ENCODE measurements at places on chromosomes 6 and 20.
A peak's percentile ranks its signal among the peaks of the same experiment; 100 is the strongest.

- DNase-seq = peak; percentile 46
- H3K27me3 ChIP-seq = no peaks in the 10 kb centered on the region
- no peak overlapping the region for H3K4me3 ChIP-seq
Measured at GRCh38 chr6:13331516-13332348, 3.4 kb upstream of the TBC1D7 start.

DNA sequence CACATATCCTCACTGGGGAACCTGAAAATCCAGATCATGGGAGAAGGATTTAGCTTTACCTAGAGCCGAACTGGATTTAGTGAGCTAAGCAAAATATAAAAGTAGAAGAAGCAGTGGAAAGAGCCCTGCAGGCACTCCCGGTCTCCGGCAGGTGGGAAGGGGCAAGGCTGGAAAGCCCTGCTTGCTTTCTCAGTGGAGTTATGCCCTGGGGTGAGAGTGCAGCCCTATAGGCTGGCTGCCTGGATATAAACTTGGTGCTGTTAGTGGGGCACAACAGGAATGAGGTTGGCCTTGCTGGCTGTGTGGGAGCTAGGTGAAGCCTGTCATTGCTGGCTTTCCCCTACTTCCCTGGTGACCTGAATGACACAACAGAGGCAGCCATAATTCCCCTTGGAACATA, 122.0 kb downstream of the CDK19 start:
- no peak overlapping the region for H3K4me3 ChIP-seq
- H3K4me1 ChIP-seq = no peaks in the 10 kb centered on the region
- H3K36me3 ChIP-seq = no peaks in the 10 kb centered on the region
- H3K27ac ChIP-seq = no peak overlapping the region
- DNase-seq = no peak

DNA sequence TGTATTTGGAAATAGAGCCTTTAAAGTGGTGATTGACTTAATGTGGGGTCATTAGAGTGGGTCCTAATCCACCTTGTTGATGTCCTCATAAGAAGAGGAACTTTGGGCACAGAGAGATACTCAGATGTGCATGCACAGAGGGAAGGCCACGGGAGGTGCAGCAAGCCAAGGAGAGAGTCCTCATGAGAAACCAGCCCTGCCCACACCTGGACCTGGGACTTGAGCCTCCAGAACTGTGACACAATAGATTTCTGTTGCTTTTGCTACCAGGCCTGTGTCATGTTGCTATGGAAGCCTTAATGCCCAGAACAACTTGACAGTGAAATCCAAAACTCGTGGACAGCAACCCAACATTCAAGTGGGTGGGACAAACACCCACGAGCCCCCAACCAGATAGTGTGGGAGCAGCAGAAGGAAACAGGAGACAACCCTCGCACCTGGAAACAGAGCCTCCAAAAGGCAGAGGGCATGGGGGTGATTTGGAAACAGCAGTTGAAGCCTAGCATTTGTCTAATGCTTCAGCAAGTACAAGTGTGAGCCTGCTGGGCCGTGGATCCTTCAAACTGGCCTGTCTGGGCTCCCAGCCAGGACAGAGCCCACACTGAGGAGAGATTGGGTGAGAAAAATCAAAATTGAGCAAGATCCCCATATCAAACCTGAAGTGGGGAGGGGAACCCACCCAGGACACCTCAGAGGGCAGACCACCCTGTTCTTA, 201.0 kb upstream of the CST7 start:
- no peak overlapping the region for H3K4me3 ChIP-seq
- peaks cover 8% of the 10 kb centered on the region for H3K4me1 ChIP-seq
- no peak overlapping the region for H3K27ac ChIP-seq

GRCh38 chr6:150599199-150600009, at the start of gene PLEKHG1:
PLEKHG1 (plus strand) TSS chr6:150599885; CDS start chr6:150733682, 133,797 bp downstream.
- peak within 1 kb of the TSS; percentile 57 for H3K4me3 ChIP-seq
- H3K27ac ChIP-seq = no peak within 1 kb of the TSS
- H3K27me3 ChIP-seq = peaks cover 83% of the 10 kb centered on the region
- no peaks in the 10 kb centered on the region for H3K36me3 ChIP-seq
- peak; percentile 61 for DNase-seq

DNA sequence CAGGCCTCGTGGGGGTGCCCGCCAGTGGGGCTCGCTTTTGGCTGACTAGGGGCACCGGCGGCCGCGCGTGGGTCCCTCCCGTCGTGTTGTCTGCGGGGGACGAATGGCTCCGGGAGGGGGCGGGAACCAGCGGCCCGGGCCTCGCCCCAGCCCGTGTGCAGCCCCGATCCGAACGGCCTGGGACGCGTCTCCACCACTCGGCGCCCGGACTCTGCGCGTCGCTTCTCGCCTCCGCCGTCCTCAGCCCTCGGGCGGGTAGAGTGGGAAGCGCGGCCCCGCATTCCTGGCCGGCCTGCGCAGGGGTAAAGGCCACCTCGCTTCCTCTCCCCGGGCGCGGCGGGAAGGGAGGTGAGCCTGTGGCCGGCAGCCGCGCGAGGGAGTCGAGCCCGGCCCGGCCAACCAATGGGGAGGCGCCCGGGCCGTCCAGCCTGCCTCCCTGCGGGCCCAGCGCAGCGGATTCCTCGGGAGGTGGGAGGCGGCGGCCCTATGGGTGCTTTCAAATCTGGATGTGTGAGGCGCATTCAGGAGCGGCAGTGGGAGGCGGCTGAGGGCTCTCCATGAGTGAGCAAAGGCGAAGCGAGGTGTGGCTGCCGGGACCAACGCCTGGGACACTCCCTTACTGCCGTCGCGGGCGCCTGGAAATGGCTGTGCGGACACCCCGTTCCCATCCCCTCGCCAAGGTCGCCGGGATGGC, 1.1 kb upstream of the ZBTB46 start:
- H3K36me3 ChIP-seq = no peaks in the 10 kb centered on the region
- no peaks in the 10 kb centered on the region for H3K27me3 ChIP-seq
- peak; percentile 82 for DNase-seq
- peaks cover 38% of the 10 kb centered on the region for H3K4me1 ChIP-seq

DNA sequence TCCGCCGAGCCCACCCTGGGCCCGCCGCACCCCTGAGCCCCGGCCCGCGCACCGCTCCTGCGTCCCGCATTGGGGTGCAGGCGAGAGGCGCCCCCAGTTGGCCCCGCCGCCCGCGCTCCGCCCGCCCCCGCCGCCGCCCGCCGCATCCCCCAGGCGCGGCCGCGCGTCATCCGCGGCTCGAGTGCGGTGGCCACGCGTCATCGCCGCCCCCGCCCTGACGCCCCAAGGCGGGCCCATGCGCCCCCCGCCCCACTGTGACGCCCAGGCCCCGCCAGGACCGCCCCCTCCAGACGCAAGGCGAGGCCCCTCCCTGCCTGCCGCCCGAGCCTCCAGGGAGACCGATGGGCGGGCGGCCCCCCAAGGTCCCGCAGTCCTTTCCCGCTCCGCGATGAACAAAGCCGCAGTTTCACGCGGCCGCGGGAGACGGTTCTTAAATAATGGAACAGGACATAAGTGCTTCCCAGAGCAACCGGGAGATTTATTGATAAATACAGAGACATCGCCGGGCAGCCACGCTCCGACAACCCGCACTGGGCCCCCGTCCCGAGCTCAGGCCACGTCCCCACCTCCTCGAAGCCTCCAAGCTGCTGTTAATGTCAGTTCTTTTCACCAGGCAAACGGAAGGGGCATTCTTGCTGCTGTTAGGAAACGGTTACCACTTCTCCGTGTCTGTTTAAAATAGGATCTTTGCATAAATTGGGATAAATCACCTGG, at the start of gene ANKRD60:
ANKRD60 (minus strand) TSS at position 170 of the 714 bp plus-strand sequence; CDS start at position 170, 0 bp downstream.
- H3K4me1 ChIP-seq = peaks cover 10% of the 10 kb centered on the region
- H3K27ac ChIP-seq = no peak within 1 kb of the TSS
- no peaks in the 10 kb centered on the region for H3K36me3 ChIP-seq
- peak within 1 kb of the TSS; percentile 32 for H3K4me3 ChIP-seq

DNA sequence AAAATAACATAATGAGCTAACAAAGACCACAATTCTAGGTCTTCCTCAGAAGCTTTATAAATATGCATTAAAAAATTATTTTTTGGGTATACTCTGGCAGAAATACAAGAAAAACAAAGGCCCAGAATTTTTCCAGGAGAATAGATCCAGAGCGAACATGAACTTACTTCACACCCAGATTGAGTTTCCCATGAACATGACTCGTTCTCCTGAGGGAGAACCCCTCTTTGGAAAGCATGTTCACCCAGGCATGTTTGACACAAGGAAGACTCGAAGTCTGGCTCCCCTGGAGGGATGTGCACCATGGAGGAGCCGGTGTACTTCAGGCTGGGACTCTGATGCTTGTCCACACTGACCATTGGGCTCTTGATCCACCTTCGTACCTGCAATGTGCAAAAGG, 56.1 kb downstream of the SGK1 start:
- no peak overlapping the region for H3K4me3 ChIP-seq
- no peaks in the 10 kb centered on the region for H3K36me3 ChIP-seq
- H3K27ac ChIP-seq = no peak overlapping the region

- H3K27me3 ChIP-seq = no peaks in the 10 kb centered on the region
- H3K36me3 ChIP-seq = no peaks in the 10 kb centered on the region
- H3K27ac ChIP-seq = no peak overlapping the region
- no peaks in the 10 kb centered on the region for H3K4me1 ChIP-seq
- DNase-seq = no peak
Measured at GRCh38 chr6:4667591-4667990, 108.6 kb upstream of the CDYL start.

- H3K4me1 ChIP-seq = no peaks in the 10 kb centered on the region
- no peaks in the 10 kb centered on the region for H3K27me3 ChIP-seq
Measured at GRCh38 chr6:18675881-18676280, 288.7 kb downstream of the RNF144B start.

GRCh38 chr6:168122011-168122410, 43.0 kb upstream of the FRMD1 start:
- H3K4me1 ChIP-seq = no peaks in the 10 kb centered on the region
- DNase-seq = no peak
- H3K27me3 ChIP-seq = no peaks in the 10 kb centered on the region
- H3K36me3 ChIP-seq = no peaks in the 10 kb centered on the region
- no peak overlapping the region for H3K4me3 ChIP-seq

DNA sequence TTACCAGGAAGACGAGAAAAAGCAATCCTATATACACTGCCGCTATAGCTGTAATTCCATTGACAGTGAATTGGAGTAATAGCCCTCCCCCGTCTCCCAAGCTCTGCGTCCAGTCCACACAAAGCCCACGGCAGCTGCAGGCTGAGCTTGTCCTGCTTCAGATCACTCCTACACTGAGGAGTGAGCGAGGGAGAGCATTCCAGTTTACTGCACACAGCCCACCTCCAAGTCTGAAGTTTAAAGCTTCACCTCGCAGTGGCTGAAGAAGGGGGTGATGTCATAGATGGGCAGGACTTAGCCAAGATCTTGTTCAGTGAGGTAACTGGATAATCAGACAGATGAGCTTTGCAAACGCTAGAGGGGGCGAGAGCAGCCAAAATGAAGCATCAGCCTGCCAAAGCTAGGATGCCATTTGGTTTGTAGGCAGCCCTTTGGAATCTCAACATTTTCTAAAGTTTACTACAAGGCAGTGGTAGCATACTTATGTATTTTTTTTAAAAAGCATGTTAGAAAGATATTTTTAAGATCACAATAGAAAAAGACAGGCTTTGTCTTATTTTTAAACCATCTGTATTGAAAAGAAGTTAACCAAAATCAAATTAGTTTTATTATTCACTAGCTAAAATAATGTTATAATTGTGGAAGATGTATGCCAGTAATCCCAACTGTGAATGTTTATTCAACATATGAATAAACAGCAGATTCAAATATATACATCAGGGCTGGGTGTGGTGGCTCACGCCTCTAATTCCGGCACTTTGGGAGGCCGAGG, at the start of gene FLRT3:
FLRT3 (minus strand) TSS at position 213 of the 772 bp plus-strand sequence. CDS start 10,106 bp downstream, outside the sequence.
- peak within 1 kb of the TSS; percentile 43 for H3K4me3 ChIP-seq
- H3K4me1 ChIP-seq = peaks cover 37% of the 10 kb centered on the region
- H3K27me3 ChIP-seq = no peaks in the 10 kb centered on the region
- peak; percentile 94 for DNase-seq
- no peaks in the 10 kb centered on the region for H3K36me3 ChIP-seq

DNA sequence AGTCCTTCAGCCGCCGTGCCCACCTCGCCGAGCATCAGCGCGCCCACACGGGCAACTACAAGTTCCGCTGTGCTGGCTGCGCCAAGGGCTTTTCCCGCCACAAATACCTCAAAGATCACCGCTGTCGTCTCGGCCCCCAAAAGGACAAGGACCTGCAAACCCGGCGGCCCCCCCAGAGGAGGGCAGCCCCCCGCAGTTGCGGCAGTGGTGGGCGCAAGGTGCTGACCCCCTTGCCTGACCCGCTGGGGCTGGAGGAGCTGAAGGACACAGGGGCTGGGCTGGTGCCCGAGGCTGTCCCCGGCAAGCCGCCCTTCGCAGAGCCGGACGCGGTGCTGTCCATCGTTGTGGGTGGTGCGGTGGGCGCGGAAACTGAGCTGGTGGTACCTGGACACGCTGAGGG, 20.1 kb upstream of the CHMP4B start:
- H3K4me3 ChIP-seq = no peak overlapping the region
- peaks cover 28% of the 10 kb centered on the region for H3K4me1 ChIP-seq
- H3K27me3 ChIP-seq = no peaks in the 10 kb centered on the region
- H3K36me3 ChIP-seq = no peaks in the 10 kb centered on the region
- DNase-seq = no peak

GRCh38 chr6:106339334-106340029, 13.9 kb upstream of the ATG5 start:
- H3K4me1 ChIP-seq = no peaks in the 10 kb centered on the region
- peak; percentile 73 for DNase-seq
- no peak overlapping the region for H3K4me3 ChIP-seq
- no peak overlapping the region for H3K27ac ChIP-seq
- no peaks in the 10 kb centered on the region for H3K36me3 ChIP-seq
- H3K27me3 ChIP-seq = no peaks in the 10 kb centered on the region

GRCh38 chr6:80142586-80142985, 36.1 kb downstream of the BCKDHB start:
- no peaks in the 10 kb centered on the region for H3K27me3 ChIP-seq
- H3K4me3 ChIP-seq = no peak overlapping the region
- no peak for DNase-seq

DNA sequence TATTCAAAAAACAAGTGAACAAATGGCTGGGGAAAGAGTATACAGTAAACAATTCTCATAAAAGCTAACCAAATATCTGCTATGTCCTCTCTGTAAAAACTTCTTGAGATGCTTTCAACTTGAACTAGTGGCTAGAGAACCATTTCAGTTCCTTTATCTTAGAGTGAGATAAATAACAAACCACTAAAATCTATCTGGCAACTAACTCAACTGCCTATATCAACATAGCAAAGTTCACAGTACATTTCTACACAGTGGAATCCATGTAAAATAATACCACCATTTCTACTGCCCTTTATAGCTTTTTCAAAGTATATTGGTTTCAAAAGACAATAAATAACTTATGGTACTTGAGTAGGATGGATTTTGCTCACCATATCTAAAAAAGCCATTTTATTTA, 95.1 kb downstream of the MMS22L start:
- no peak overlapping the region for H3K27ac ChIP-seq
- DNase-seq = peak; percentile 27
- no peaks in the 10 kb centered on the region for H3K36me3 ChIP-seq
- H3K4me1 ChIP-seq = peaks cover 3% of the 10 kb centered on the region
- no peaks in the 10 kb centered on the region for H3K27me3 ChIP-seq

GRCh38 chr20:1212023-1212422, 8.8 kb downstream of the C20orf202 start:
- H3K4me1 ChIP-seq = peaks cover 4% of the 10 kb centered on the region
- no peak for DNase-seq
- no peaks in the 10 kb centered on the region for H3K36me3 ChIP-seq
- no peak overlapping the region for H3K27ac ChIP-seq
- H3K27me3 ChIP-seq = no peaks in the 10 kb centered on the region
- H3K4me3 ChIP-seq = no peak overlapping the region

- DNase-seq = no peak
- no peaks in the 10 kb centered on the region for H3K27me3 ChIP-seq
- no peaks in the 10 kb centered on the region for H3K36me3 ChIP-seq
- no peak overlapping the region for H3K4me3 ChIP-seq
- H3K27ac ChIP-seq = peak overlapping the region; percentile 85
Measured at GRCh38 chr6:163406366-163406765, 8.2 kb upstream of the QKI start.

Measured in cardiac muscle cell (in vitro differentiated cells and primary cell).